CD4-positive, CD25-positive, alpha-beta regulatory T cell (primary cell): ENCODE measurements at places on chromosomes 2 and 18. TPM values are rescaled to one million over a fixed set of nuclear protein-coding genes. Genes with fewer than 3 reads are reported as not detected.

DNA sequence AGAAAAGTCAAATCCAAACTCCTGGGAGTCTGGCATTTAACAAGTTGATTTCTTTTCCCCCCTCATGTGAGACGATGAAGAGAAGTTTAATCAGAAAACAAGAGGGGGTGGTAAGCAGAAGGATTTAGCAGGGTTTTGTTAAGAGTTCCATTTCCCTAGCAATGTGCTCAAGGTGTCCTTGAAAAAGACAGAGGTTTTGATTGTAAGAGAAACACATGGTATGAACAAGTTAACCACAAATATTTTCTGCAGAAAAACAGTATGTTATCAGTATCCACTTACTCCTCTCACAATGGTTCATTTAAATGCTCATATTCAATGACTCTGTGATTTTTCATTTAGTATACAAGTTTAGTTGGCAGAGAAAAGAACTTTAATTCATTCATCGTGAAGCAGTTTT is 26.8 kb downstream of the LAMA1 start:
- DNase-seq = no peak

DNA sequence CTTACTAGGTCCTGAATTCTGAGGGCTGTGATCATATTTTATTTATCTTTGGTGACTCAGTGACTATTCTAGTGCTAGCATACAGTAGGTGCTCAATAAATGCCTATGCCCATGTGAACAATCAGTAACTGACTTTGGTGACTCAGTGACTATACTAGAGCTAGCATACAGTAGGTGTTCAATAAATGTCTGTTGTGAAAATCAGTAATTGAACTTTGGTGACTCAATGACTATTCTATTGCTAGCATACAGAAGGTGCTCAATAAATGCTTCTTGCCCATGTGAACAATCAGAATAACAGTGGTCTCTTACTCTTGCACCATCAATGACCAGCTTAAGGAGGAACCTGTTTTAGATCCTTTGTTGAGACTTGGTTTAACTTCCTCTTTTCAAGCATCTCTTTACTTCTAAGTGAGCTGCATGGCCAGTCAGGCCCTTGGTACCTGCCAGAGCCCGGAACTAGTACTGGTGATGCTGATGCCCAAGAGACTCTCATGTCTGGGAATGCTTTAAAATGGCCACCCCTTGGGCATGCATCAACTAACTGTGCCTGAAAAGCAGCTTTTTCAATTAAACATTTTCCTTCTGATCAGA is 214.9 kb upstream of the SPRED2 start:
- no peak for DNase-seq

DNA sequence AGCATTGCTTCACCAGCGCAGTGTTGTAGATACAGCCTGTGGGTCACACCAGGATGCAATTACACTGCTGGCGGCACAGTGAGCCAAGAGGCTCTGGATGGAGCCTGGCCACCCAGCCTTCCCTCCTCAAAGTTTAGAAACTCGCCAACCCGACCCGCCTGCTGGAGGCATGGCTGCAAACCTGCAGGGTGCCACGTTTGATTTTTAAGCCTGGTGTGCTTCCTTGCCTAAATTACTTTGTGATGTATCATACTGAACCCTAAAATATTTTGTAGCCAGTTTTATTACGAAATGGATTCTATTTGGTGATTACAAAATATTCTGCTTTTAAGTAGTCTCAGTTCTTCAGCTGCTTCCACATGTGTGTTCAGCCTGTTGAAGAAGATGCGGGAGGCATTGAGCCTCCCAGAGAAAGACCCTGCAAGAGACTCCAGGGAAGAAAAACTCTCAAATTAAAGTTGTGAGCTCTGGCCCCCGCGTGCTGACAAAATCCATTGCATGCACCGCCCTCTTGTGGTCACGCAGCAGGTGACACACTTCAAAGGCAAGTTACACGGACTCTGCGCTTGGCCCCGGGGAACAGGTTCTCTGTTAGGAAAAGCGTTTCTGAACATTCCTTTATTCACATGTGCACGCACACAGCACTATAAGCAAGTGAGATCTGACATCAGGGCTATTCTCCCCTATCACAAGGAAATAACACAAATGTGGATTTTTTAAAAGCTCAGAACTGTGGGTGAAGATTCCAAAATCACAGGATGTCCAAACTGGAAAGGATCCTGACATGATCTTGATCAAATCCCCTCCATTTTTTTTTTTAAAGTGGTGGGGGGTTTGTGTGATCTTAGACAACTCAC is 63.0 kb upstream of the TWIST2 start:
- DNase-seq = peak; percentile 15

DNA sequence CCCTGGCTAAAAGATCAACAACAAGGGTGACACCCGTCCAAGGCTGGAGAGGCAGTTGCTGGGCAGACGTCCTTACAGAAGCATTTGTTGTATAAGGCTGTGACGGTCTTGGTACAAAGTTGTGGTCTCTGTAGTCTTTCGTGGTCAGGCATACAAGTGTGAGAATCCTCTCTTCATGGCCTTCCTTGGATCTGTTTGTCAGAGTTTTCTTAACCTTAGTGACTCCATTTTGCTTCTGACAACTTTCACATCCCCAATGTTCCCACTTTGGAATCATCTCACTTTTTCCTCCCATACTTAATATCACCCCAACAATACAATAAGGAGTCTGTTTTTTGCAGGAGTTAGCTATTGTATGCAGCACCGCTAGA is 72.7 kb upstream of the ZCCHC2 start:
- no peak for DNase-seq

GRCh38 chr2:170842785-170843184 is 26.1 kb downstream of the GAD1 start:
- DNase-seq = no peak

- no peak for DNase-seq
Observed at GRCh38 chr2:238107525-238108422, 7.6 kb downstream of the ESPNL start.

DNA sequence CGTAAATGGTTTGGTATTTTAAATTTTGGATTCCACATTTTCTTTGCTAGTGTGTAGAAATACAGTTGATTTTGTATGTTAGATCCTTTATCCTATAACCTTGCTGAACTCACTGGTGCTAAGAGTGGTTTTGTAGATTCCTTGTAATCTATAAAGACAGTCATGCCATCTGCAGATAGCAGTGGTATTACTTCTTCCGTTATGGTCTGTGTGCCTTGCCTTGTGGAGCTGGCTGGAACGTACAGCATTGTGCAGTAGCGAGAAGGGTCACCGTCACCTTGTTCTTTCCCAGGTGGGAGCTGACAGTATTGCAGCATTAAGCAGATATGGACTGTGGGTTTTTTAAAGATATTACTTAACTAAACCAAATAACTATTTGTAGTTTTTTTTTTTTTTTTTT is 33.7 kb downstream of the ATP9B start:
- no peak for DNase-seq

DNA sequence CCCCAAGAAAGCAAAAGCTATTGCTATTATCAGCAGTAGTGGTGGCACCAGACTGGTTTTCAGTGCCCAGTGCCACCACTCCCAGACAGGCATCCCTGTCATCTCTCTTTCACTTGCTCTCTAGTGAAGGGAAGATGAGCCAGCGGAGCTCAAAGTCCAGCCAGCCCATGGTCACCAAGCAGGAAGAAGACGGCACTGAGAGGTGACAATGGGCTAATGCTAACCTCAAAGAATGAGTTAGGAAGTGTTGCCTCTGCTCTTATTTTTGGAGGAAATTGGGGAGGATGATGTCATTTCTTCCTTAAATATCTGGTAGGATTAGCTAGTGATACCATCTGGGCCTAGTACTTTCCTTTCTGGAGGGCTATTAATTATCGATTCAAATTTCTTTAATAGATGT is 1.7 kb downstream of the SP140 start:
- DNase-seq = no peak

GRCh38 chr18:77022556-77022955 is 110.0 kb downstream of the MBP start:
- DNase-seq = no peak

DNA sequence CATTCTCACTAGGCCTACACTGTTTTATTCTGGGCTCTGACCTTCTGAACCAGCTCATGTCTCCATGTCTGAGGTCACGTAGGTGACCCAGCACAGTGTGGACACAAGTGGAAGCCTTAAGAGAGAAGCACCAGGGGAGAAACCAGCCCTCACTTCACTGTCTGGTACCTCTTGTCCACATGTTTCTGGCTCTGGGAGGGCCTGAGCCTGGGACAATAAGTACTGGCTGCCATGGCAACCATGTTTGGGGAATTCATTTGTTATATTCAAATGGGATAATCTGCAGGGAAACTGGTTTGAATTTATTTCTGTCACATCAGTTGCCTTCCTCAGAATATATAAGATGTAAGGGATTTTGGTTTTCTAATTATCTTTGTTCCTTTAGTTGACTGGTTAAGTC is 23.3 kb downstream of the MYO3B start:
- no peak for DNase-seq

DNA sequence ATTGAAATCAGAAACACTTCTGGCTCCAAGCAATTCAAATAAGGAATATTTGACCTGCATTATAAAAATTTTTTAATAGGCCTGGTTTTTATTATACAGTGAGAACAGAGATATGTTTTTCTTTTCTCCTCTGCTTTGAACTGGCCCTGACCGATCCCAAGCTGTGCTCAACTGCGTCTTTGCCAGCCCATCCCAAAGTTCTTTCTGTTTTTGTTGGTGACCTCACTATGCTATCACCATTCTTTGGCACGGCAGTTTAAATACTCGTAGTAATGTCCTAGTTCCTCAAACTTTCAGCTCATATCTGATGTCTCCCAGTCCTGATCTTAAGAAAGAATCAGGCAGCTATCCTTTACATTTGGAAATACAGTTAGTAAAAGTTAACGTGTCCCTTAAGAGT is 42.3 kb upstream of the NETO1 start:
- no peak for DNase-seq

DNA sequence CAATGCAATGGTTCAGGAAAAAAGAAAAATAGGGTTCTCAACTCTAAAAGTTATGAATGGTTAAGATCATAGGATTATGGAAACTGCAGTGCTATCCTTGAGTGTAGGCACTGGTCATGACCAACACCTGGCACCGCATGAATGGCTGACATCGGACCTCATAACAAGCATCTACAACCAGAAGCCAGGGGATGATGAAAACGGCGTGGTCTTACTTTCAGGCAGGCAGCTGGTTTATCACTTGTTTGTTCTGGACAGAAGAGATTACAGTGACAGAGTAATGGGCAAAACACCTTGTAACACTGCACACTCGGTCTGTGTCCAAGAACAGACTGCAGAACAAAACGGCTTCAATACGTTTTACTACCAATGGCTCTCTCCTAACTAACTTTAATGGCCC is 132.8 kb downstream of the STK39 start:
- no peak for DNase-seq

GRCh38 chr2:199382091-199382490 is 75.6 kb downstream of the SATB2 start:
- DNase-seq = no peak

- DNase-seq = no peak
Observed at GRCh38 chr2:8754106-8754776, 72.4 kb downstream of the ID2 start.

DNA sequence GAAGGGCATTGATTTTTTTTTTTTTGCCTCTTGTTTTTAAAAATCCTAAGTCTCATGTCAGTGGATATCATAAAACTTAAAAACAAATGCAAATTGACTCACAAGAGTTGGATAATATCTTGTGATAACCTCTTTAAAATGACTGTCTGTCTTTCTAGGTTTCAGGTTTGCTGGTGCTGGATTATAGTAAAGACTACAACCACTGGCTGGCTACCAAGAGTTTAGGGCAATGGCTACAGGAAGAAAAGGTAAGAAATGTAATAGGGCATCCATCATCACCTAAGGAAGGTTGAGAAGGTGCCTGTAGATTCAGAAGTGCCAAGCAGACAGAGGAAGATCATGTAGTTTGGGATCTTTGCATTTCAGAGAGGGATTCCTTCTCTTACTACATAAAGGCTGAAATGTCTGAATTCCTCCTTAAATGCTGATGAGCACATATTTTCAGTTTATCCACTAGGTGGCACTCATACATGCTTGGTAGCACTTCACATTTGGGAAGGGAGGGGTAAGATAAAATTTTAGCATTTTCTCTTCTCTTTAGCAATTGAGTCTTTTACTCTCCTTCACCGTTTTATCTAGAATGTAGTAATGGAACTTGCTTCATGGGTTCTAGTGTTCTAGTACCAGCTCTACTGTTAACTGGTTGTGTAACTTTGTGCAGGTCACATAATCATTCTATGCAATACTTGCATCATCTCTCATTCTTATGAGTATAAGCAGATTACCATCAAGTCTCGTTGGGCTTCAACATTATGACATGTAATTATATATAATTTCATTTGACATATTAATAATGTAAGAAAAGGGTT is 21.1 kb downstream of the CPS1 start:
- DNase-seq = no peak

- no peak for DNase-seq
Observed at GRCh38 chr2:241635756-241636155, 1.2 kb downstream of the THAP4 start.

DNA sequence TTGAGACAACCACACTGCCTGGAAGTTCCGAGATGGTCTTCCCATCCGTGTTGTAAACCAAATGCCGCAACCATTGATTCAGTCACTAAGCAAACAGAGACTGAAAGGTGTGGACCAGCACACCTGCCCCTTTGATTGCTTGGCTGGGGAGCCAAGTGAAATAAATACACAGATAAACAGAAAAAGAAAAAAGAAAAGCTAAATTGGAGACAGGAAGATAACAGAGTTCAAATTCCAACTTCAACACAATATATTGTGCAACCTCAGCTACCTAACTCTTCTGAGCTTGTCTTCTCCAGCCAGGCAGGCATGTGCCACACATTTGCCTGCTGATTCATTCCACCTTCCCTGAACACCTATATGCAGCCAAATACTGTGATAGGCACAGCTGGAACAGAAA is 110.9 kb downstream of the PID1 start:
- no peak for DNase-seq

DNA sequence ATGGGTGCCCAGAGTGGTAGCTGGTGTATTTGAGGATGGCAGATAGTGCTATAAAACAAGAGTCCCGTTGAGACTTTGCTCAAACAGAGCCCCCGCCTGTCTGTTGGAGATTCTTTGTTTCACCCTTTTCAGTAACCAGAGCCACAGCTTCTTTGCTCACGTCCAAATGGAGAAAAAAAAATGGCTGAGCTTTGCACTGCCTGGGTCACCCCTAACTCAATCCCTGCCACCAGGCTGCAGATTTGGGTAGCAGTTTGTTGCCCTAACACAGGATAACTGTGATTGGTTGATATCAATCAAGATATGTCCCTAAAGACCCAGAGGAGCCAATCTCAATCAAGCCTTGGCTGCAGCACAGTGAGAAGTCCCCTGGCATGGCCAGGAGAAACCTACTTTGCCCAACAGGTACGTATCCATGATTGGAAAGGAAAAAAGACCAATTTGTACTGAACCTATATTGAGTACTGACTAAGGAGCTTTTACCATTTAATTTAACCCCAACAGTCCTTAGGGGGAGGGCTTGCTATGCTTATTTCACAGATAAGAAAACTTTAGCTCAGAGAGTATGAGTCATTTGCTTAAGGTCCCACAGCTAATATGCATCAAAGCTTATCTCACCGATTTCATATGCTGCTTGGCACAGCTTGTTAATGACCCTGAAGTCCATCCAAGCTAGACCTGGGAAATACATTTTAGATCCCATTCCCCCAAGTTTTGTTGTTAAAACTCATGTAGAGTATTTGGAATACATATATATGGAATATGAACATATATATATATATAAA is 72.0 kb upstream of the SH3BP4 start:
- no peak for DNase-seq

Gene GKN1
- polyA plus RNA-seq = not detected

Gene SCYGR3
- not detected for polyA plus RNA-seq

Gene TMEM198
- not detected for polyA plus RNA-seq

Gene HOXD10
- polyA plus RNA-seq = not detected
